Tibial nerve (tissue), 4 donors: ENCODE measurements at places on chromosomes 6 and 20. TPM values are rescaled to one million over a fixed set of nuclear protein-coding genes. Genes with fewer than 3 reads are reported as not detected.

GRCh38 chr6:167824591-167825331 is 1.9 kb upstream of the AFDN start:
- DNase-seq, result peak; percentile 46
- H3K4me1 ChIP-seq, result no peaks in the 10 kb centered on the region
- H3K27me3 ChIP-seq, result peaks cover 7% of the 10 kb centered on the region

GRCh38 chr20:35742741-35743523 is 872 bp upstream of the RBM39 start:
- H3K4me1 ChIP-seq, result peaks cover 38% of the 10 kb centered on the region
- peak; percentile 16 for DNase-seq
- no peaks in the 10 kb centered on the region for H3K27me3 ChIP-seq
- peak overlapping the region; percentile 42 for H3K4me3 ChIP-seq
- no peaks in the 10 kb centered on the region for H3K36me3 ChIP-seq

DNA sequence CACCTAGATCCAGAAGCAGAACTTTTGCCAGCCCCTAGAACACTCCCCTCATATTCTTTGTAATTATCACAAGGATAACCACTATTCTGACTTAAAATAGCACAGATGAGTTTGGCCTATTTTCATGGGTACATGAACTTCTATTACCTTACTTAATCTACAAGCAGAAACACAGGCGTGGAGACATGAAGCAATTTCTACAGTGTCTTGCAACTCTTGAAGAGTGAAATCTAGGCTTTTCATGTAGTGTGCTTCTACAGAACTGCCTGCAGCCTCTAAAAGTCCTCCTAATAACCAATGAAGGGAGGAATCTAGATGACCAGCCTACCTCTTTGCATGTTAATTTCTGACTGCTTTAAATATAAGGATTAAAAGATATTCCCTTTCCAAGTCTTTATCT is 82.7 kb downstream of the EPM2A start:
- H3K36me3 ChIP-seq, result no peaks in the 10 kb centered on the region
- H3K27ac ChIP-seq, result no peak overlapping the region
- no peak for DNase-seq
- no peaks in the 10 kb centered on the region for H3K27me3 ChIP-seq
- H3K4me3 ChIP-seq, result no peak overlapping the region

DNA sequence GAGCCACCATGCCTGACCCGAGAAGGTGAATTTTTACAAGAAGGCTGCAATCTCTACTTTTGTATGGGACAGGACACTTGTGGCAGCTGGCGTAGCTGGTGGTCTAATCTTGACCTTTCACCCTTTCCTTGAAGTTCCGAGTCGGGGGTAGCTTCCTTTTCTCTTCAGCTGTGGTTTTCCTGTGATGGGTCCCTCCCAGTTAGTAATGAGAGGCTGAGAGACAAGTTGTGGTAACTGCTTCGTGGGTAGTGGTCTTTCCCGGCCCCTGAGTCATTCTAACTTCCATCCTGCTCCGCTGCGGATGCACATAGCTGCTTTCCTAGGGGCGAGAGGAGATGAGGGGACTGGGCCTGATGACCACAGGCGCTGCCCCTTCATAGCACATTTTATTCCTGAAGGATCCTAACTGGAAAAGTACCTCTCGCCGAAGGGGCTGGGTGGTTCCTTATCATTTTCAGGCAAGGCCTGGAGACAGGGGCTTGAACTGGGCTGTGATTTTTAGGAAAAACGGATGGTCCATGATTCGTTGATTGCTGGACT is 3.1 kb downstream of the SYNJ2 start:
- no peak overlapping the region for H3K4me3 ChIP-seq
- DNase-seq, result no peak
- peaks cover 23% of the 10 kb centered on the region for H3K4me1 ChIP-seq
- H3K27me3 ChIP-seq, result peaks cover 8% of the 10 kb centered on the region

DNA sequence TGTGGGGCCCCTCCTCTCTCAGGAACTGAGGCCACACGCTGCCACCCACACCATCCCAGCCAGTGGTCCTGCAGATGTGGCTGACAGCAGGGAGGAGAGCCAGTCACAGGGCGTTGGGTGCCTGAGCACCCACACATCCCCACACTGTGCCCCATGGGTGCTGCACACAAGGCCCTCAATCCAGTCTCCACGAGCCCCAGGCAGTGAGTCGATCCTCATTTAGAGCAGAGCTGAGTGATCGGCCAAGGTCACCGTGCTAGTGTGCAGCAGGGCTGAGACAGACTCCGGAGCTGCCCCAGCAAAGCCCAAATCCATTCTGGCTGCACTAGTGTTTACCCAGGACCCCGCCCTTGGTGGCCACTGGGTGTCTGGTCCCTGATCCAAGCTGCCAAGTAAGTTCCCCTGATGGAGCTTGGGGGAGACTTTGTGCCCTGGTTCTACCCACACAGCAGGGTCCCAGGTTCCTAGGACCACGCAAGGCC is 9.0 kb downstream of the C20orf203 start:
- no peaks in the 10 kb centered on the region for H3K4me1 ChIP-seq
- H3K4me3 ChIP-seq, result no peak overlapping the region
- no peaks in the 10 kb centered on the region for H3K27me3 ChIP-seq
- no peaks in the 10 kb centered on the region for H3K36me3 ChIP-seq

DNA sequence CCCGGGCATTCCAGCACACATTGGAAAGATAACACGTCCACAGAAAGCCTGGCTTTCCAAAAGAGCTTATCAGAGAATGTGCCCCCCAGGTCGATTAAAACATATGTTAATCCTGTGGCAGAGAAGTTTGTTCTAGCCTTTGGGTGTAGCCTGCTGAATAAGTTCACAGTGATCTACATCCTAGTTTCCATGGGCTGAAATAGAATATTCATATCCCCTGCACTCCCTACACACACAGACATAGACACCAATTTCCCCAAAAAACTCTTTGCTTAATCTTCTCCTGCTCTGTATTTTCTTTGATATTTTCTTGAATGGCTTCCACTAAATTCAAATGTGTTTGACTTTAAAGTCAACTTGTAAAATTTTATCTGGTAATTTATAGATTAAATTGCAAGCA is 1.6 kb downstream of the LPA start:
- H3K4me3 ChIP-seq, result no peak overlapping the region
- H3K27ac ChIP-seq, result no peak overlapping the region
- H3K27me3 ChIP-seq, result no peaks in the 10 kb centered on the region
- DNase-seq, result no peak

NMBR gene
- total RNA-seq, result 1.1 TPM

AGER gene
- total RNA-seq, result 12.7 TPM

FILIP1 gene
- 6.0 TPM for total RNA-seq

AIF1 gene
- total RNA-seq, result 49.4 TPM
